Cerebellum (tissue), 4 donors: ENCODE measurements at places on chromosomes 7 and 10. TPM values are rescaled to one million over a fixed set of nuclear protein-coding genes. Genes with fewer than 3 reads are reported as not detected.

The FLNC gene
- 43.4 TPM for total RNA-seq

The ANKRD1 gene
- total RNA-seq, result not detected

The CD36 gene
- 32.1 TPM for total RNA-seq

The CALML5 gene
- not detected for total RNA-seq

The GIMAP5 gene
- 3.8 TPM for total RNA-seq

The HABP2 gene
- total RNA-seq, result not detected

The PIP gene
- not detected for total RNA-seq

The ARHGAP21 gene
- 246 TPM for total RNA-seq

The OPN1SW gene
- total RNA-seq, result 0.45 TPM

The FAM204A gene
- total RNA-seq, result 39.7 TPM

The GPNMB gene
- 5.2 TPM for total RNA-seq

The PRRT4 gene
- 6.5 TPM for total RNA-seq

The RET gene
- 4.4 TPM for total RNA-seq

The WDR86 gene
- 33.8 TPM for total RNA-seq

The BAMBI gene
- total RNA-seq, result 4.1 TPM

The LRRC18 gene
- not detected for total RNA-seq

The PRSS37 gene
- total RNA-seq, result not detected

The PCLO gene
- total RNA-seq, result 66.6 TPM

The TECPR1 gene
- 22.8 TPM for total RNA-seq

The ZNF775 gene
- total RNA-seq, result 8.2 TPM

The TBATA gene
- total RNA-seq, result not detected

The GJD4 gene
- total RNA-seq, result not detected

The NUTM2D gene
- 5.1 TPM for total RNA-seq

The SUFU gene
- 6.0 TPM for total RNA-seq

The ANXA8L1 gene
- not detected for total RNA-seq

The AQP1 gene
- 2.3 TPM for total RNA-seq

The APBB1IP gene
- total RNA-seq, result 1.6 TPM

The PLA2G12B gene
- not detected for total RNA-seq

The PLEKHA1 gene
- total RNA-seq, result 34.0 TPM

The GRID2IP gene
- total RNA-seq, result 3.5 TPM

The SYT15B gene
- total RNA-seq, result 0.54 TPM

The SAMD9L gene
- total RNA-seq, result 2.4 TPM

The NPY4R gene
- total RNA-seq, result 0.27 TPM

The CHST15 gene
- total RNA-seq, result 36.7 TPM

The MALSU1 gene
- 35.2 TPM for total RNA-seq

The PNLIP gene
- not detected for total RNA-seq
